NAMALWA (cell line): ENCODE measurements at places on chromosomes 13 and 19.

DNA sequence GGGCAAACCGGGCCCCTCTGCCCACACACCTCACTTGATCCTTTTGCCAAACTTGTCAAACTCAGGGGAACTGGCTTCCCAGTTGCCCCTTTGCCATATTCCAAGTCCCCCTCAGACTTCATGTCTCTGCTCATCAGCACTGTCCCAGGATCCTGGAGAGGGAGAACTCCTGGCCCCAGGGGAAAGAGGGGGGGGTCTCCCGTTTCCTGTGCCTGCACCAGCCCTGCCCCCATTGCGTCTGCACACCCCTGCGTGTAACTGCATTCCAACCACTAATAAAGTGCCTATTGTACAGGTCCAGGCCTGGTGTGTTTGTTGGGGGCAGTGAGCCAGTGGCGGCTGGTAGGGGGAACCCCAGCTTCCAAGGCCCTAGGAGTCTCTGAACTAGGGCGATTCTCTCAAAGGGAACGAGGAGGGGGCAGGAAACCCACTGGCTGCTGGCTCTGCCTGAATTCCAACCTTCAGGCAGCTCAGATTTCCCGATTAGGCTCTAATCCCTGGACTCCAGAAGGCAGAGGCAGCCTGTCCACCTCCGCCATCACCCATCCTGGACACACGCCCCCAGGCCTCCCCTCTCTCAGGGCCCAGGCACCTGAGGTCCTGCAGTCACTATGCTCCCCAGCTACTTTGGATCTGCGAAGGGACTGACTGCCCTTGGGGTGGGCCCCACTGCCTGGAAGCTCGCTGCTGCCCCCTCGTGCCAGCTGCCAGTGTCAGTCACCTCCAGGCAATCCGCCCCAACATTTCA lies 9.7 kb upstream of the ILF3 start:
- peak; percentile 85 for DNase-seq

DNA sequence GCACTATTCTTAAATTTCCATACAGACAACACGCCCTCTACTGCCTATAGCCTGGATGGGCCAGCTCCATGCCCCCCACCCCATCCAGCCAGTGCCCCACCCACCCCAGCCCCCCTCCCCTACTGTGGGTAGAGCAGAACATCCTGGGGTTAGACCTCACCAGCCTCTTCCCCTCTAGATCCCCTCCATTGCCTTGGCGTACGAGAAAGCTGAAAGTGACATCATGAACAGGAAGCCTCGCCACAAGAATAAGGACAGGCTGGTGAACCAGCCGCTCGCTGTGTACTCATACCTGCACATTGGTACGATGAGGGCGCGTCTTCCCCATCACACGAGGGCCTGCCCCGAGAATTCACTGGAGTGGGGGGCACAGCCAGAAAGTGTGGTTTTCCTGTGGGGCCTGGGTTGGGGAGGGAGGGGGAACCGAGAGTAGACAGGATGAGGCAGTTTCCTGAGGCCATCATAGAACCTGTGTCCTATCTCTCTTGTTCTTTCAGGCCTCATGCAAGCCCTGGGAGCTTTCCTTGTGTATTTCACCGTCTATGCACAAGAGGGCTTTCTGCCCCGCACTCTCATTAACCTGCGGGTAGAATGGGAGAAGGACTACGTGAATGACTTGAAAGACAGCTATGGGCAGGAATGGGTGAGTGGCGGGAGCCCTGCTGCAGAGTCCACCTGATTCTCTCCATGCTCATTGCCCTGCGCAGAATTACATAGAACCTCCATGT lies 29.1 kb downstream of the ATP12A start:
- DNase-seq: peak; percentile 15

- DNase-seq: peak; percentile 96
Observed at GRCh38 chr19:16118489-16119033, 6.9 kb downstream of the RAB8A start.

DNA sequence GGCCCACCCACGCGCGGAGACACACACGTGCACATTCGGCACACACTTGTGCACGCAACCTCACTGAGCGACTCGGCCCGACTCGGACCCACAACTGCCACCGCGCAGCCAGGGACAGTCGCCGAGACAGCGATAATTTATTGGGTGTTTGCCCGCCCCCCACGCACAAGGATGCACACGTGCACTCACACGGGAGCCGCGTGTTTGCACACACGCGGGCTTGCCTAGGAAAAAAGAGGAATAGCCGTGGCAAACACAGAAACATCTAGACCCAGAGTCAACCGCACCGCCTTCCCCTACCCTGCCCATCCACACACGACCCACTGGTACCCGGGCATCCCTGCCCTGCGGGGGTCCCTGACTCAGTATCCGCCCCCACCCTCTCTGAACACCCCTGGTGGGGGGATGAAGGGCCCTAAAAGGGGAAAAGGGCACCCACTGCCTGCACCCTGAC lies 1.1 kb upstream of the SSBP4 start:
- no peak for DNase-seq

DNA sequence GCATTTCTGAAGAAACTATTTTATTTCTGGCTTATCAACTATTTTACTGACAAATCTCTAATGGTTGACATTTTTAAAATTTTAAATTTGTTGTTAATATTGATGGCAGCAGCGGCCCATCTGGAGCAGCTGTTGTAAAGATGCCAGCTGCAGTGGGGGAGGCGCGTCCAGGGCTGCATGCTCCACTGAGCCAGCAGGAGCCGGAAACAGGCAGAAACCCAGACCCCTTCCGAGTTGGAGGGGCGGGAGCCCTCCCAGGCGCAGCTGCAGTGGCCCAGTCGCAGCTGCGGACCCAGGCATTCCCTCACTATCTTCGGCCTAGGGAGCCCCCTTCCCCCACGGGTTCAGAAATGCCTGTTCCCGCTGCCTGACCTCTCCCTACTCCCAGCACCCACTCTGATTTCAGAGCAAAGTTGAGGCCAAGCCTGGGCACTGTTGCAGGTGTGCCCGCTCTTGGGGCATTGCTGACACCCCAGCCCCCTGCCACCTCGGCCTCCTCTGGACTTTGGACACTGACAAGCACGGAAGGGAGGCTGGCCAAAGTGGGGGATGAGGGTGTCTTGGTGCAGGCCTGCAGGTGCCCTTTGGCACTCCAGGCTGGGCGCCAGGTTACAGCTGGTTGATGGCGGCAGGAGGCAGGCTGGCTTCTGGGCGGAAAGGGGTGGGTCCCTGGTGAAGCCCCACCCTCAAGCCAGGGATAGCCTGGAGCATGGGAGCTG lies 69.2 kb downstream of the PIBF1 start:
- no peak for DNase-seq

GRCh38 chr13:36131222-36131930 lies at the start of gene DCLK1:
Gene DCLK1 (minus strand): TSS chr13:36131382.
- no peak for DNase-seq

DNA sequence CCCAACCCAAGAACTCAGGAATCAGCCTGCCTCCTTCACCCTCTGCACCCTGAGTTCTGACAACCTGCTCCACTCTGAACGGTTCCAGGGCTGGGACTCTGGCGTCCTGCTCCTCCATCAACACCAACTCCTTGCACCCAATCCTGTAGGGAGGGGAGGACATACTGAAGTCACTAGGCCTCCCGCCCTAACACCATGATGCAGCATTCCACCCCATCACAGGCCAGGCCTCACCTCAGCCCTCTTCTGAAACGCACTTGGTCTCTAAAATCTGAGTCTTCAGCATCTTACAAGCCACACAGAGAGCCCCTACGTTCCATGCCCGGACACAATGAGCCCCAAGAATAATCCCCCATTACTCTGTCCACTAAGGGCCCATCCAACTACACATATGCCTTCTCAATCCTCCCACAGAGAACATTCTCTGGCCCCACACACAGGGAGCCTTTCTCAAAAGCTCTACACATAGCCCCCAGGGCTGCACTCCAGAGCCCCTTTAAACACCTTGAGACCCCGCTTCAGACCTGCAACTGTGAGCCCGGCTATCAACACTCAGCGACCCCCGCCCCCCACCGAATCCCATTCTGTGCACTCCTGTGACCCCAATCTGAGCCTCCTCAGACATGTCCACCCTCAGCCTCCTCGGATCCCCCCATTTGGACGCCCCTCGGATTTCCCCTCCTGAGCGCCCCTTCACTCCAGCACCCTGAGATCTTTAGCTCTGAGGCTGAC lies 567 bp downstream of the ALKBH6 start:
- DNase-seq: no peak

DNA sequence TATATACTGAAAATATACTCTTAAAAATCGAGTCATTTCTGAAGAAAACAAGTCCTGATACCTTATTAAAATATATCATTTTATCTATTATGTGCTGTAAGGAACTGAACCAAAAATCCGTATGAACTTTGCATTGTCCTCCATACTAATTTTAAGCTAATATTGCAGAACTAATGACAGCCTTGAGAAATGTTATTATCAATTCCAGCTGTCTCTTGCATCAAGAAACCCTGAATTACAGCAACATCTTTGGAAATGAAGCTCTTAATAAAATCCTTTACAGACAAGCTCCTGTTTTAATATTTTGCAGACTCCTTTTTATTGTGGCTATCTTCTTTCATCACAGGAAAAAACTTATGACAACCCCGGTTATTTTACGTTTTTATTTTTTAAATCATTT lies 1335.3 kb downstream of the EFNB2 start:
- no peak for DNase-seq

- no peak for DNase-seq
Observed at GRCh38 chr19:11257846-11258380, 4.4 kb downstream of the DOCK6 start.

GRCh38 chr13:28355822-28356371 lies 139.0 kb downstream of the FLT1 start:
- DNase-seq: no peak

GRCh38 chr19:33428627-33429125 lies 55.2 kb downstream of the CEBPG start:
- no peak for DNase-seq

GRCh38 chr19:54817670-54818536 lies 1.6 kb downstream of the KIR3DL1 start:
- DNase-seq: no peak

DNA sequence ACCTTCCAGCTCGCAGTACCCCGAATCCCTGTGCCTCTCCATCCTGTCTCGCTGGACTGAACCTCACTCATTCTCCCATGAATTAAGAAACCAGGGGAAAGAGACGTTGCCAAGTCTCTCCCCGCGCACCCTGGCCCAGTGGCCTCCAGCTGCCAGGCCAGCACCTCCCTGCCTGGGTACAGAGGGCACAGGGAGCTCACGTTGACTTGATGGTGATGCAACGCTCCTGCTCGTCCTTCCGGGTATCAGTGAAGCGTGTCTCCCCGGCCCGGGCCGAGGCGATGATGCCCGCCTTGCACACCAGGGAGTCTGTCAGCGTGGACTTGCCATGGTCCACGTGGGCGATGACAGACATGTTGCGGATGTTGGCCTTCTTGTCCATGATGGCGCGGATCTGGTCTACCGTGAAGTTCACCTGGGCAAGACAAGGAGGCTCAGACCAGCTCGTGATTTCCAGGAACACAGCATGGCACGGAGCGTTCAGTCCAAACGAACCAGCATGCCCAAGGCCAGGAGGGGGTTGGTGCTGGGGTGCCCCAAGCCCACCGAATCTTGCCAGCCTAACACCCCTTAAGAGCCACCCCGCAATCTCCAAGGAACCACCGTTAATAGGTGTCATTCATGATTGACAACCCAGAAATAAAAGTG lies 1.2 kb downstream of the EEF2 start:
- DNase-seq: peak; percentile 69

DNA sequence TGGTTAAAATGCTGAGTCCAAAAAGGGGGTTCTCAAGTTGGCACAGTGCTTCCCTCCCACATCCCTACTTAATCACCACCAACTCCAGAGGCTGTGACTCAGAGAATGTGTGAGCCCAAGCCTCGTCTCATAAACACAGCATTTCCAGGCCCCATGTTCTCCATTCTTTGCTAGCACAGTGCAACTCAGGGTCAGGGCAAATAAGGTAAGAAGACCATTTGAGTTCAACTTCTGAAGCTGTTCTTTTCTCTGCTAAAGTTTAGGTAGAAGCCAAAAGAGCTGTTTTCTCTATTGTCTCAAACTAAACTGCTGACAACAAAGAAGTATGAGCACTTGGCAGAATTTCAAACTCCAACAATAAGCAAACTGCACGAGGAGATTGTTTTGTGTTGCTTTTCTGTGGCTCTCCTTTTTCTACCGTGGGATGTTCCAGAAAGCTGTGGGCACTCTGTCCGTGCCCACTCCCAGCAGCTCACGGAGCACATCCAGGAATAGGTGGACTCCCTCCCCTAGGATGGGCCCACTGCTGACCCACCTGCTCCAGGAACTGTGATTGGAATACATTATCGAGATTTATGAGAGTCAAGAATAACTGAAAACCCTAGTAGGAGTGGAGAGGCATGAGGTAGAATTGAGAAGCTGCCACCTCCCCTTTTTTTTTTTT lies 494.3 kb downstream of the COG6 start:
- no peak for DNase-seq

DNA sequence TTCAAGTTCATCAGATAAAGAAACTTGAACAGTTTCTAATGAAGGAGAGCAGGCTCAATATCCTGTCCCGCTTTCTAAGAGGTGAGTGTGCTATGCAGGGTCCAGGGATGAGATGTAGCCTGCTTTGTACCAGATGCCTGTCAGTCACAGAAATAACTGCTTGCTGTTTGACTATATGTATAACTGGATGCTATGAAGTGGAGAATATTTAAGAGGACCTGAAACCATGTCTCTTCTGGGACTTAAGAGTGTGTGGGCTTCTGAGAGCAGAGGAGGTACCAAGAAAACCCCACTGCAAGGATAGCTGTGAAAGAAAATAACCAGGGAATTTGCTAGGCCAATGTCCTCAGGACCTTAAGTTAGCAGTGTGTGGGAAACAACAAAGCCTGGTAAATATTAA lies 246.3 kb upstream of the RFC3 start:
- DNase-seq: no peak

- DNase-seq: no peak
Observed at GRCh38 chr13:73715911-73716510, 418.2 kb downstream of the KLF12 start.

DNA sequence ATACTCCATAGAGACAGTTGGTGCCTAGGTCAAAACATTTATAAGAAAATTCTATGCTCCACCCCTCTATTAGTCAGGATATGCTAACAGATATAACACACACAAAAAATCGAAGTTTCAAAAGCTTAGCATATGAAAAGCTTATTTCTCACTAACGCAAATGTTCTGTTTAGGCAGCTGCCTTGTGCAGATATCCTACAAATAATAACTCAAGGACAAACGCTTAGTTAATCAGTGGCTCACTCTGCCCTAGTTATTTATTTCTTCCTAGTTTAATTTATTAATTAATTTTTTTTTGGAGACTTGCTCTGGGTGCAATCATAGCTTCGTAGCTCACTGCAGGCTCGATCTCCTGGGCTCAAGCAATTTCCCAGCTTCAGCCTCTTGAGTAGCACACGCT lies 259.7 kb upstream of the GPC6 start:
- no peak for DNase-seq

- no peak for DNase-seq
Observed at GRCh38 chr13:59487883-59488282, 675.8 kb downstream of the DIAPH3 start.

- no peak for DNase-seq
Observed at GRCh38 chr13:45872566-45872965, 21.0 kb upstream of the SIAH3 start.

- DNase-seq: peak; percentile 31
Observed at GRCh38 chr13:72255908-72256307, 388.9 kb upstream of the DACH1 start.
